Fibroblast of pulmonary artery (primary cell): ENCODE measurements at places on chromosomes 13 and 19.

DNA sequence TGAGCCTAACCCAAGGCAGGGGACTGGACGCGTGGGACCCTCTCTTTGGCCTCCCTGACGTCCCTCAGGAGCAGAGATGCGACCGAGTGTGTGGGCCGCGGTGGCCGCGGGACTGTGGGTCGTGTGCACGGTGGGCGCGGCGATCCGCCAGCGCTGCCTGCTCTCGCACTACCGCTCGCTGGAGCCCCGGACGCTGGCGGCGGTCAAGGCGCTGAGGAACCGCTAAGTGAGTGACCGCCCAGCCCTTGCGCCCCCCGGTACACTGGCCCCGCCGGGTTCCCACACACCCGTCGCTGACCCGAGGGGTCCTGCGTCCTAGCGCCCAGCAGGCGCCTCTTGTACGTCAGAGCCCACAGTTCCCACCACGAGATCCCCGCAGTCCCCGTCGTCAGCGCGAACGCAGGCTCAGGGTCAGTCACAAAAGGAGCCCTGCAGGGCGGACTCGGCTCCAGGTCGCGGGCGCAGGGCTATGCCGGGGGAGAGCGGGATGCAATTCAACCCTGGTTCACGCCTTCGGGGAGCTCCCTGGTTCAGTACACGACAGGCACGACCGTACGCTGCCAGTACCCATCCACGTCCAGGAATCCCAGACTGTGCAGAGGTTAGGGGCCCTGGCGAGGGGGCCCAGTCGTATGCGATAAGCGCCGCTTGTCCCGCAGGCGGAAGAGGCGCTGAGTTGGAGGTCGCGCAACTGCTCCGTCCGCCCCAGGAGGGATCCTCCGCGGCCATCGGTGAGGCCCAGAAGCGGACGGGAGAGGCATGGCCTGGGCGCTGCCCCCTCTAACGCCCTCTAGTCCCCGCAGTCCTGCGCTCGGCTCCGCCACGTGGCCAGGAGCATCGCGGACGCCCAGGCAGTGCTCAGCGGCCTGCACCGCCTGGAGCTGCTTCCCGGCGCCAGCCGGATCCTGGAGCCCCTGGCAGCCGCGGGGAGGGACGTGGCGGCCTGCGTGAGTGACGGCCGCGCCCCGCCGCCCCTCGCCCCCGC is 3.6 kb upstream of the IFNL2 start:
- peak; percentile 9 for DNase-seq

GRCh38 chr13:110700186-110700585 is 5.7 kb downstream of the CARS2 start:
- no peak for DNase-seq

DNA sequence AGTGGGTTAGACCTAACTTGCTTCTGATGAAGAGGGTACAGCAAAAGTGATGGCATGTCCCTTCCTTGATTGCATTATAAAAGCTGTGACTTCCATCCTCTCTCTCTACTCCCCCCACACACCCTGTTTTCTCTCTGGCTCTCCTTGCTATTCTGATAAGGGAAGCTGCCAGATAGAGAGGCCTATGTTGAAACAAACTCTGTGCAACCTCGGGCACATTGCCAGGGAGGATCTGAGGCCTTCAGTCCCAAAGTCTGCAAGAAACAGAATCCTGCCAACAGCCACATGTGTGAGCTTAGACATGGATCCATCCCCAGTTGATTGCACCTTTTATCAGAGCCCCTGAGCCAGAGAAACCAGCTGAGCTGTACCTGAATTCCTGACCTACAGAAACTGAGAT is 44.8 kb upstream of the ARGLU1 start:
- peak; percentile 82 for DNase-seq

DNA sequence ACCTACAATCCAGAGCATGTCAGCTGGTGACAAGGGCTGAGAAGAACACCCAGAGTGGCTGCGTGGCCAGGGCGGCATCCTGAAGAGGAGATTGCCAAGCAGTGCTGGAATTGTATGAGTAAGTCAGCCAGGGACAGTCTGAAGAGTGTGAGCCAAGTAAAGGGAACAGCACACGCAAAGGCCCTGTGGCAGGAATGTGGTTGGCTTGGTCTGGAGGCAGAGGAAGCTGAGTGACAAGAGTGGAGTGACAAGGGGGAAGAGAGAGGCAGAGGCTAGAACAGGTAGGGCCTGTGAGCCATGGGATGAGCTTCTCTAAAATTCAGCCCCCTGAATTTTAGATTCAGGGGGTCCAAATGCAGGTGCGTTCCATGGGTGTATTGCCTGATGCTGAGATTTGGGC is 53.7 kb upstream of the UQCRFS1 start:
- no peak for DNase-seq

- no peak for DNase-seq
Observed at GRCh38 chr19:4361152-4362046, 18.0 kb downstream of the MPND start.

GRCh38 chr13:80235166-80235966 is 105.6 kb downstream of the SPRY2 start:
- peak; percentile 62 for DNase-seq

GRCh38 chr13:47299304-47299703 is 402.5 kb upstream of the HTR2A start:
- DNase-seq, result peak; percentile 7

GRCh38 chr13:42539670-42540069 is 34.3 kb upstream of the TNFSF11 start:
- DNase-seq, result peak; percentile 78

GRCh38 chr13:77981281-77981881 is 62.8 kb upstream of the EDNRB start:
- peak; percentile 47 for DNase-seq

DNA sequence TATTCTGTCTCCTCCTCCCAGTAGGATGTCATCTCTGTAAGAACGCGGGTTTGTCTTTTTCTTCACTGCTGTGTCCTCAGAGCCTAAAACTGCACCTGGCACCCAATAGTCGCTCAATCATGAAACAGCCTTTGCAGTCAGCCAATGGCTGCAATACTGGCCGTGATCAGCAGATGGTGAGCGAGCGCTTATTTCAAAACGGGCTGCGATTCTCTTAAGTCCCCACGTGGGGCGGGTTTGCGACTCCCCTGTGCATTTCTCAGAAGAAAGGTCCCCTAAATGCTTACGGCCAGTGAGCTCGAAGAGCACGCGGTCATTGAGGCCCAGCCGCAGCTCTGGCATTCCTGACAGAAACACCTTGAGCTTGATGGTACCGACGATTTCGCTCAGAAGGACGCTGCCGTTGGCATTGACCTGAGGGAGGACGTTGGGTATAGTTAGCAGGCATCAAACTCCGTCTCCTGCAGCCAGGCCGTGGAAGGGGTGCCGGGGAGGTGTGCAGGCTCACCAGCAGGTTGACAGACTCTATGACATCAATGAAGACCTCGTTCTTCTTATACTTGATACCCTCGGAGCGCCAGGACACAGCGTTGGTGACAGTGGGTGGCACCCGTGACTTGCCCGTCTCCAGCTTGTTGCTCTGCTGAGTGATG is 6.0 kb downstream of the AP1M2 start:
- peak; percentile 94 for DNase-seq

DNA sequence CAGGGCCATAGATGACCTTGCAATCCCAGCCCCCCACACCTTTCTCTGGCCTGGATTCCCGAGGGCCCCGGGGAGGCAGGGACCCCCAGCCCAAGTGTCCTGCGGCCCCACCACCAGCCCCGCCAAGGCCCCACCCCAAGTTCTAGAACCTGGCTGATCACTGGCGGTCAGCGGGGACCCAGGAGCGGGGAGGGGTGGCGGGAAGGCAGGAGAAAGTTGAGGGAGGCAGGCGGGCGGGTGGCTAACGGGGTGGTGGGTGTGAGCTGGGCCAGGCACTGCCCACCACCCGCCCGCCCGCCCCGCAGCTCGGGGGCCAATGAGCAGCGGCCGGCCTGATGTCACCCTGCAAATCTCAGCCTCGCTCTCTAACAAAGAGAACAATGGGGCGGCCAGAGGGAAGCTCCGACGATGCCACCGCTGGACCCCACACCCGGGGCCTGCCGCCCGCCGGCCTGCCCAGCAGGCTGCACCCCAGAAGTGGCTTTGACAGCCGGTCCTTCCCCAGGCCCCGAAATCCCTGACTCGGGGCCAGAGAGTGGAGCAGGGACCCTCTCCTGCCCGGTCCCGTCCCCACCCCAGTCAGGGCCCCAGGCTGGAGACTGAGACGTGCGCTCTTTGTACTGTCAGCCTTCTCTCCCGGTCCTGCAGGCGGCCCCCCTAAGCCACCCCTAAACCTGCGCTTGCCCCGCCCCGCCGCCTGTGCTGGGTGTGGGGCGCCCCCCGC is 1.6 kb downstream of the MEX3D start:
- peak; percentile 82 for DNase-seq

DNA sequence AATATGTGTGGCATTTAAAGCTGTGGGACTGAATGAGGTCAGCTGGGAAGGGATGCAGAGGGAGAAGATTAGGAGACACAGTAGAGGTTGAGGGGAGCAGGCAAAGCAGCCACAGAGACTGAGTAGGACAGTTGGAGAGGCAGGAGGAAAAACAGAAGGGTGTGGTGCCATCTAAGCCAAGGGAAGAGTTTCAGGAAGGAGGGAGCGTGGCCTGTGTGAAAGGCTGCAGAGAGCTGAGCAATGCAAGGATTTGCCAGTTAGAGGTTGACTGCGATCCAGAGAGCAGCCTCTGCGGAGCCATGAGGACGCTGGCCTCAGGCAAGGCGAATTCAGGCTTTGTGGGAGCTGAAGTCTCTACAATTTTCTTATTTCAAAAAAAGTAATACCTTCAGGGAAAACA is 28.9 kb downstream of the SOX21 start:
- no peak for DNase-seq

DNA sequence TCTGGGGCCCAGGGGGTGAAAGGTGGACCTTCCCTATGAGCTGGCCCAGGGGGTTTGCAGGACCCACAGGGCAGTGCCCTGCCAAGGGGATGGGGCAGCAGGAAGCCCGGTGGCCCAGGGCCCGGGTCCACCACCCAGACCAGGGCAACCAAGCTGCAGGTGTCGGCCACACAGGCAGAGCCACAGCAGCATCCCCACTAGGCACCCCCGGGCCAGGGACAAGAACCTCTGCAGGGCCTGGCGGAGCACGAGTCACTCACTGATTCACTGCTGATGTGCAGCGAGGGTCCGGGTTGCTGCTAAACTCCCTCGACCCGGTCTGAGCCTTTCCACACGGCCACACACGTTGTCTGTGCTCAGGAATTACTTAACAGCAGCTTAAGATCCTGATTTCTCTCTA is 8.8 kb downstream of the FZR1 start:
- no peak for DNase-seq

DNA sequence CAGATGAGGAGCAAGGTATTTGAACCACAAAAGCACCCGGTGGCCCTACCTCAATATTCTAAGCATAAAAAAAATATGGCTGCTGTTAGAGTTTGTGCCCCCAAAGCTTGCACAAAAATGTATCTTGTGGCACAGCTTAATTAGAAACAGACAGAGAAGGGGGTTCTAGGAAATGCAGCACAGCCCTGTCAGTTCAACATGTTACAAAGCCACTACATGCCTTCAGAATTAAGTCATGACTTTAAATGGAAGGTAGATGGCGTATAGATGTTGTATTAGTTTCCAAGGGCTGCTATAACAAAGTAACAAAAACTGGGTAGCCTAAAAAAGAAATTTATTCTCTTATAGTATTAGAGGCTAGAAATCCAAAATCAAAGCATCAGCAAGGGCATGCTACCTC is 703.8 kb downstream of the DIAPH3 start:
- no peak for DNase-seq

- DNase-seq, result no peak
Observed at GRCh38 chr19:2289714-2290435, 7.9 kb upstream of the PEAK3 start.
